HEK293T (cell line): ENCODE measurements at places on chromosomes 13 and 19.
A peak's percentile ranks its signal among the peaks of the same experiment; 100 is the strongest.

GRCh38 chr19:32570081-32570785 is 10.8 kb upstream of the PDCD5 start:
- peak; percentile 61 for DNase-seq

DNA sequence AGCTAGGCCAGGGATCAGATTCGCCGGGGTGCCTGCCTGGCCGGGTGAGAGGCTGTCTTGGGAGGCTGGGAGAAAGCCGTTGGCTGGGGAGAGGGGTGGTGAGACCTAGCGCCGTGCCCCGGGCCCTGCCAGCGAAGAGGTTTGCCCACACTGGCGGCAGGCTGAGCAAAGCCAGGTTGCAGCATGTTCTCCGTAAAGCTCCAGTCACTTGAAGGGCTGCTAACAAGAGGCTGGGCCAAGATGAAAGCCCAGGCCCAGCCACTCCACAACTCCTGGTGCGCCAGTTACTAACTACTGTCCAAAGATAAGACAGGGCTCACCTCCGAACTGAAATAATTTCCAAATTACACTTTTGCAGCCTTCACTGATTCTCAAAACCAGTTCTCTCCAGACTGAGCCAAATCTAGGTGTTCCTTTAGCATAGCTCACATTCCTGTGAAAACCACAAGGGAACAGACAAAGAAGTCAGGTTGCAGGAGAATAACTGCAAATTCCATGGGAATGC is 16.3 kb downstream of the ELAVL1 start:
- no peak for DNase-seq

DNA sequence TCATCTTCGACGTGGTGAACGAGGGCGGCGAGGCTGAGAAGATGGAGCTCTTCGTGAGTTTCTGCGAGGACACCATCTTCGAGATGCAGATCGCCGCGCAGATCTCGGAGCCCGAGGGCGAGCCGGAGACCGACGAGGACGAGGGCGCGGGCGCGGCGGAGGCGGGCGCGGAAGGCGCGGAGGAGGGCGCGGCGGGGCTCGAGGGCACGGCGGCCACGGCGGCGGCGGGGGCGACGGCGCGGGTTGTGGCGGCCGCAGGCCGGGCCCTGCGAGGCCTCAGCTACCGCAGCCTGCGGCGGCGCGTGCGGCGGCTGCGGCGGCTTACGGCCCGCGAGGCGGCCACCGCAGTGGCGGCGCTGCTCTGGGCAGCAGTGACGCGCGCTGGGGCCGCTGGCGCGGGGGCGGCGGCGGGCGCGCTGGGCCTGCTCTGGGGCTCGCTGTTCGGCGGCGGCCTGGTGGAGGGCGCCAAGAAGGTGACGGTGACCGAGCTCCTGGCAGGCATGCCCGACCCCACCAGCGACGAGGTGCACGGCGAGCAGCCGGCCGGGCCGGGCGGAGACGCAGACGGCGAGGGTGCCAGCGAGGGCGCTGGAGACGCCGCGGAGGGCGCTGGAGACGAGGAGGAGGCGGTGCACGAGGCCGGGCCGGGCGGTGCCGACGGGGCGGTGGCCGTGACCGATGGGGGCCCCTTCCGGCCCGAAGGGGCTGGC is 52.6 kb downstream of the MAP4K1 start:
- no peak for DNase-seq

DNA sequence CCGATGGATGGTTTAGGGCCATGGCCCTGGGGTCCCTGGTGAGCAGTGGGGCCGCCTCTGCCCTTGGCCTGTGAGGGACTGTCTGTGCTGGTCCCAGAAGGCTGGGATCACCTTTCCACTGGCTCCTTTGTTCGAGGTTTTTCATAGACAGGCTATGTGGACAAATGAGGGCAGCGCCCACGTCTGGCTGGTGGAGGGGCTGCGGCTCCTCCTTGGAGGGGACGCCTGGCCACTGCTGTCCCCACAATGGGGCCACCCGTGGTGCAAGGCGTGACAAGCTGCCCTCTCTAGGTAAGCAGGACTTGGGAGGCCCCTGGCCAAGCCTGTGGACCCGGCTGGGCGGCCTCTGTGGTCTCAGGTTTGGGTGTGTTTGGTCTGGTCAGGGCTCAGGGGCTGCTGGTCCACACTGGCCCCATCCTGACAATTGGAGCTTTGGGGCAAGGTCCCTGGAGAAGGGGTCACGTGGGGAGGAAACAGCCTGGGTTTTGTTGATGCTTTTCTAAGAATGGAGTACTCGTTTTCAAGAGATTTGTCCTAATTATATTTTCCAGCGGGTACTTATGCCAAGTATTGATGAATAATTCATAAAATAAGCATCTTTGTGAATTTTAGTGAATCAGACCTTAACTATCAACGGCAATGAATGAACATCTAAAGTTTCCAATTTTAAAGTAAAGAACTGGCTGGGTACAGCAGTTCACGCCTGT is 33.3 kb downstream of the MCF2L start:
- peak; percentile 45 for DNase-seq

GRCh38 chr13:113973218-113974164 is at the start of gene C13orf46:
Gene C13orf46 (minus strand): TSS chr13:113974076. CDS start chr13:113973997, 79 bp downstream.
- no peak for DNase-seq
